ENCODE measurements at places on chromosomes 7 and 10.

- DNase-seq, result no peak
Measured at GRCh38 chr7:94656658-94656924, 658 bp upstream of the SGCE start.

- DNase-seq, result no peak
Measured at GRCh38 chr7:43537765-43538403, 45.0 kb upstream of the STK17A start.

DNA sequence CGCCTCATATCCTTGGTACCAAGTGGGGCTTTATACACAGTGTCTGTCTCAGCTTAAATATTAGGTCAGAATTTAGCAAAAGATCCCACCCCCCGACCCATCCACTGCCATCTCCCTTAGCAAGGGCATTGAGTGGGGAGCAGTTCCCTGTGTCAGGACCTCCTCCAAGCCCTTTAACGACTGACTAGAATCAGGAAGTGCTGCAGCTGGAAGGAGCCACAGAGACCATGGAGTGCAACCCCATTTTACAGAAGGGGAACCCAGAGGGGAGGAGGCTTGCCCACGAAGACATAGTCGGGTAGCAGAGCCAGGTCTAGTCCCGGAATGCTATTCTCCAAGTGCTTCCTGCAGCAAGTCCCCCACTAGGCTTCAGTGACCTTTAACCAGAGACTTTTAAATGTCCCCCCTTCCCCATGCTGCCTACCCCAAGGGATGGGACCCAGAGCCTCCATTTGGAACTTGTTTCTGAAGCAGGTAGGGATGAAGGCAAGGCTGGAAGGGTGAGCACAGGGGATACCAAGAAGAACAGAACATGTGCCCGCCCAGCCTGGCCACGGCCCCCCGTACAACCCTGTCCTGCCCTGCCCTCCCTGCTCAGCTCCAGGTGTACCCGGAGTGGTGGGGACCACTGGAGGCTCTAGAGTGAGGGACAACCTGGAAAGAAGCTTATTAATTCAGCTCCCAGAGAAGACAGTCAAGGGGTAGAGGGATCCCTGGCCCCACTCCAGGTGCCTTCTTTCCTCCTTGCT, 41.3 kb downstream of the C10orf105 start:
- DNase-seq, result no peak

DNA sequence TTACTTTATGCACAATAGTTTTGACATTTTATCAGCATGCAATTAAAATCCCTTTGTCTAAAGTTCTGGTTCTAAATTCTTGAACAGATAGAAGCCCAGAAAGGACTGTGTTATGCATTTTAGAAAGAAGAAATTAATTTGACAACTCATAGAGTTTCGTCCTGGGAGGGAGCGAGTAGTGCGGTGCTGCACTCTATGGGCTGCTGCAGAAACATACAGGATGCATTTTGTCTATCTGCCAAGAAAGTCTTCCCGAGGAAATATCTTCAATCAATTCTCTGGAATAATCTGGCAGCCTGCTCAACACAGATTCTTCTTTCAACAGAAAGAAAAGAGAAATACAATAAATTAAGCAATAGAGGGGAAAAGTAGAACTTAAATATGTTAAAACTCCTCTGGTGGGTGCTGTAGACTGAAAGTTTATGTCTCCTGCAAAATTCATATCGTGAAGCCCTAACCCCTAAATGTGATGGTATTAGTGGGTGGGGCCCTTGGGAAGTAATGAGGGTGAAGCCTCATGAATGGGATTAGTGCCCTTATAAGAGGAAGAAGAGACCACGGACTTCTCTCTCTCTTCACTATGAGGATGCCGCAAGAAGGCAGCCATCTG, 39.0 kb upstream of the IFRD1 start:
- no peak for DNase-seq

DNA sequence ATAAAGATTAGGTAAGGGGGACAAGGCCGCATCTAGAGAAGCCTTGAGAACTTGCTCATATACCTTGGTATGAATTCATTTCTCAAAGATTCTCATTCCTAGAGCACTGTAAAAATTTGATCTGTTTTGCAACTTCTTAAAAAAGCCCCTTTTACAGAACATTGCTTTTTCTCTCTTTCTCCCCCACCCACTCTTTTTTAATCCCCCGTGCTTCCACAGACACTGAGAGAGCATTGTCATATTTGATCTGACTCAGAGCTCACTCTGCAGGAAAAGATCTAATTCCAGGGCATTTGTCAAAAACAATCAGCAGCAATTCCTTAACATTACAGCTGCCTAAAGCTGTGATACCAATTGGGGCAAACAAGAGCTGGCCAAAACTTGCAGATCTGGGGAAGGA, 92.0 kb downstream of the ARHGAP22 start:
- DNase-seq, result no peak

GRCh38 chr7:18638594-18639452, 143.3 kb downstream of the HDAC9 start:
- DNase-seq, result no peak

- no peak for DNase-seq
Measured at GRCh38 chr10:88116481-88116880, 253.1 kb downstream of the PTEN start.

- DNase-seq, result no peak
Measured at GRCh38 chr10:34476608-34477007, 338.5 kb downstream of the PARD3 start.

GRCh38 chr10:103983367-103983911, 16.5 kb downstream of the SLK start:
- DNase-seq, result no peak

DNA sequence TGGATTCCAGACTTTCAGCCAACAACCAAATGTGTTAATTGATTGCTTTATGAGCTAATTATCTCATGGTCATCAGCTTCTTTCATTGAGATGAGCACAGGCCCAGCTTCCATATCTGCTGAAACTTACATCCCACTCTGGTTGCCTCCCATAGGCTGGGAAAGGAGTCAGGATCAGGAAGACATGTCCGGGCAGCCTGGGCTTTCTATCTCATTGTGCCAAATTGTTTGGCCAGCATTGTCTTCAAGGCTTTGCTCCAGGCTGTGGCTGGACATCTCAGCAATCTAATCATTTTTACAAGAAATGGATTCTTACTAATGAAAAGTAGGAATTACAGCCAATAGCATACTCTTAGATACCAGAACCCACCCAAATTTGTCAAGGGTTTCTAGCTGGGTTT, 295.2 kb downstream of the CXCL12 start:
- DNase-seq, result no peak

- no peak for DNase-seq
Measured at GRCh38 chr7:84224505-84224904, 29.9 kb upstream of the SEMA3A start.

- no peak for DNase-seq
Measured at GRCh38 chr7:117480978-117481377, 1.2 kb downstream of the CFTR start.

GRCh38 chr7:30802812-30803211, 31.6 kb downstream of the MINDY4 start:
- no peak for DNase-seq

DNA sequence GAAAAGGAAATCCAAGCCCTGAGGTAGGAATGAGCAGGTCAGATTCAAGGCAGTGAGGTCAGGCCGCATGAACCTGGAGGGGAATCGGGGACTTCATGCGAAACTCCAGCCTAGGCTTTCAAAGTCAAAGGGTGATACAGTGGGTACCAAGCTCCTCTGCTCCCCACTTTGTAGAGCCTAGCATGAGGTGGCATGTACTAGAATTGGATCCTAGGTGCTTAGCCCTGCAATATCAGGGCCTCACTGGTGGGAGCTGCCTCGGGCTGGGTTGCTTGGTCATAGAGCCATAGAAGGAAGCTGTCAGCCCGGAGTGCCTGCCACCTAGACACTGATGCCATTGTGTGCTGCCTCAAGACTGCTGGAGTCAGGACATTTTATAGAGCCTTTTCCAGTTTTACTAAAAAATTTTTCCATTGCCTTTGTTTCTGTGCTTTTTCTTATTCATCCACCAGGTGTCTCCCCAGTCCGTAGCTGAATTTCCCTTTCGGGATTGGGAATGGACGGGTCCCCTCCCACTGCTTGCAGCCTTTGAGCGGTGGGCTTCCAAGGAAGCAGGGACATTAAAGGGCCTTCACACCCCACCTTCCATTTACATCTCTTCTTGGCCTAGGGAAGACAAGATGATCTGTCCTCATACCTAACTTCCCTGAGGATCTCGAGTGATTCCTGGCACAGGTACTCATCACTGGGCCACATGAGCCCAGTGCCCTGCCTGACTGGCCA, 5.5 kb upstream of the LZTS2 start:
- DNase-seq, result no peak

GRCh38 chr7:32033006-32033405, 37.2 kb downstream of the PDE1C start:
- no peak for DNase-seq

DNA sequence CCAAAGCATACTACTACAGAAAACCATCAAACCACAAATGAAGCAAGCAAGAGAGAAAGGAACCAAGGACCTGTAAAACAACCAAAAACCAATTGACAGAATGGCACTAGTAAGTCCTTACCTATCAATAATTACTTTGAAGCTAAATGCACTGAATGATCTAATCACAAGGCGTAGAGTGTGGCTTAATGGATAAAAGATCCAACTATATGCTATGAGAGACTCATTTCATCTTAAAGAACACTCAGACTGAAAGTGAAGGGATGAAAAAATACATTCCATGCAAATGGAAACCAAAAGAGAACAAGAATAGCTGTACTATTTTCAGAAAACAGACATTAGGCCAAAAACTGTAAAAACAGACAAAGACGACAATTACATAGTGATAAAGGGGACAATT, 70.7 kb downstream of the CRPPA start:
- no peak for DNase-seq

GRCh38 chr10:77983384-77984341, 45.7 kb downstream of the POLR3A start:
- no peak for DNase-seq

DNA sequence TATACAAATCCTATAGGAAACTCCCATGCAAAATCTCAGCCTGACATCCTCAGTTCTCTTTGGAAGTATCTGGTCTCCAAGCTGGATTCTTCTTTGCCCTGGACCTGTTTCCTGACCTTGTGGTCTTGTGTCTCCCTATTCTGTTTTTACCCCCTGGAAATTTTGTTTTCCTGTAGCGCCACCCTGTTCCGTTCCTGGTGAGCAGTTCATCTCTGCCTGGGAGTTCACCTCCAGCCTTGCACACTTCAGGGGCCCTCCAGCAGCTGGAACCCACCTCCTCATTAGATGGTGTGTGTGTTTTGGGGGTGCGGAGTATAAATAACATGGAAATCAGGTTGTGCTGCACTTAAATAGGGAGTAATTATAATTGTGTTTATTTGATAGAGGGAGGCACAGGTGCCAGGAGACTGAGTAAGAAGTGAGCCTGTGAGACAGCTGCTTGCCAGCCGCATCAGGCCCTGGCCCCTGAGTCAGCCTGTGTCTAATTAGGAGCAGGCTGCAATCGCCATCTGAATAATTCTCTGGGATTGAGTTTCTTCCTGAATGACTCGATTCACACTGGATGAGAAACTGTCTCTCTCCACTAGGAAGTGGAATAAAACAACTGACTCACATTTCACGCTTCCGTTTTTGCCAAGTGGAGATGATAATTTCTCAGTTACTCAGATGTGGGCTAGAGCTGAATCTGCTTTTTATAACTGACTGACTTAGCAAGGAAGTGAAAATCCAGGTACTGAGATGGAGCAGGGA, 69.4 kb upstream of the HECTD2 start:
- DNase-seq, result no peak

GRCh38 chr10:8331387-8331786, 276.9 kb downstream of the GATA3 start:
- DNase-seq, result no peak

GRCh38 chr10:47076949-47077361, 165.7 kb downstream of the PTPN20 start:
- no peak for DNase-seq

GRCh38 chr7:388023-388960, 98.3 kb downstream of the FOXL3 start:
- no peak for DNase-seq

DNA sequence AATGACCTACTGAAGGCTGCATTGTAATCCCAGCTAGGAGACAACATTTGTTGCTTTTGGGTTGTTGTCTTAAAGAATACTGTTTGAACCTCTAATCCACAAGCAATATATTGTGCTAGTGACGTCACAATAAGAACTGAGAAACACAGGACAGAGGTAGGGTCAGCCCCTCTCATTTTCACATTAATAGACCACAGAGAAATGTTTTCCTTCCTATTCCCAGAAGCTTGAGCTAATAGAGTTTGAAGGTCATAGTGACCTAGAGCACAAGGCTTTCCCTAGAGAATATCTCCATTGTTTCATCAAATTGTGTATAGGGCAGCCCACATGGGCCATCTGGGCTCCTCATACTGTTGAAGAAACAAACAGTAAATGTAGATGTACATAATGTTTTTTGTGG, 300.9 kb upstream of the AKR1E2 start:
- no peak for DNase-seq

- no peak for DNase-seq
Measured at GRCh38 chr10:110670335-110670734, 26.2 kb downstream of the RBM20 start.

DNA sequence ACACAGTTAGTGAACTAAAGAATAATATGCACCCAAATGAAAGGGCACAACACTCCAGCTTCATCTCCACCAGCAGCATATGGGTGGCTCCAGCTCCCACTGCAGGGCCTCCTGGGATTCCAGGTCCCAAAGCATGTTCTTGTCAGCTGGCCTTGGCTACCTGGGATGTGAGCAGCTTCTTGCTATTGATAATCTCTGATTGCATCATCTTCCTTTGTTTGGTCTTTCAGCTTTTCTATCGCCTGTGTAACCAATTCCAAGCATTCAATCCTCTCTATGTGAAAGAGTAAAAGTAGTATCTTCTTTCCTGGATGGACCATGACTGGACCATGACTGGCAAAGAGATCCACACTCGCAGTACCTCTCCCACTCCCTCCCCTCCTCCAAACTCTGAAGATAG, 333.9 kb upstream of the GLI3 start:
- DNase-seq, result no peak

All from esophagus squamous epithelium (tissue), 5 donors.